ENCODE measurements at places on chromosomes 6 and 20. TPM values are rescaled to one million over a fixed set of nuclear protein-coding genes. Genes with fewer than 3 reads are reported as not detected.
A peak's percentile ranks its signal among the peaks of the same experiment; 100 is the strongest.

Gene SAMD5
- 0.55 TPM for total RNA-seq

- no peaks in the 10 kb centered on the region for H3K36me3 ChIP-seq
- no peak overlapping the region for H3K27ac ChIP-seq
- no peaks in the 10 kb centered on the region for H3K4me1 ChIP-seq
- H3K4me3 ChIP-seq = no peak overlapping the region
- no peak for DNase-seq
These were observed 170.9 kb upstream of the STXBP5 start for GRCh38 chr6:147033267-147033666.

DNA sequence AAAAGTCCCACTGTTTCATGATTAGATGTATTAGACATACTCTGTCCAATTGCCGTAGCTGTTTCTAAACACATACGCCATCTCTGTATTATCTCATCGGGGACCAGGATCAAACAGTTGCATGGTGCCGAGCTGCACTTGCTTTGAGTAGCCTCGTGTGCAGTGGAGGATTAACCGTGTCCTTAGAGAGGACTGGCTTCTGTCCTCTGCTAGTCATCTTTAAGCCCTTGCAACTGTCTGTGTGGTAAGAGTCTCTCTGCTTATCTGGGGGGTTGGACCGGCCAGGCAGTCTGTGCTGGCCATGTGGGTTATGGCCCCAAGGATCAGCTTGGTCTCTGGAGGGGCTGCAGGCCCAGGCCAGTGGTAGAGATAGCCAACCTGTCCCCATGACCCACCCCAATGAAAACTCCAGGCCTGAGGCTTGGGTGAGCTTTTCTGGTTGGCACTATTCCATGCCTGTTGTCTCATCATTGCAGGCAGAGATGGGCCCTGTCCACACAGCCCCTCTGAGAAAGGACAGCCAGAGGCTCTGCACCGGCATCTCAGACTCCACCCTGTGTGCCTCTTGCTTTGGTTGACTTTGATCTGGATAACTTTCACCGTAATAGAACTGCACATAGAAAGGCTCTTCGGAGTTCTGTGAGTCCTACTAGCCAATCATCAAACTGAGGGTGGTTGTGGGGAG is 137.3 kb upstream of the SNX9 start:
- H3K4me3 ChIP-seq = no peak overlapping the region
- peaks cover 7% of the 10 kb centered on the region for H3K4me1 ChIP-seq
- H3K27me3 ChIP-seq = peaks cover 34% of the 10 kb centered on the region
- no peak for DNase-seq

DNA sequence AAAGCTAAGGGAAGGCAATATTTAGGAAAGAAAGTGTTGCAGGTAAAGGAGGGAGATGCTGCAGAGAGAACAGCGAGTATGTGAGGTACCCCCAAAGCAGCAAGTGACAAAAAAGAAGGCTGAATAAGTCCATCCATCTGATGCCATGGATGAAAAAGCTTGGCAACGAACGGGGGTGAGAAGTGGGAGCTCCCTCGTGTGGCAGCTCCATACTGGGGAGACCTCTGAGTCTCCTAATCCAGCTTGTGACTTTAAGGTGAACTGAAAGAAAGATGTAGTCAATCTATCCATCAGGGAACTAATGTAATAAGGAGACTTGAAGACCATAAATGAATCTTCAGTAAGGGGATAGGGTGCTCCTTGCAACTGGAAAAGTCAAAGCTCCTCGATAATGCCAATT is 156.6 kb downstream of the OTOR start:
- no peak overlapping the region for H3K27ac ChIP-seq
- no peaks in the 10 kb centered on the region for H3K4me1 ChIP-seq
- H3K36me3 ChIP-seq = no peaks in the 10 kb centered on the region
- no peaks in the 10 kb centered on the region for H3K27me3 ChIP-seq

GRCh38 chr6:14141351-14142062 is 23.9 kb downstream of the CD83 start:
- no peak overlapping the region for H3K27ac ChIP-seq
- no peaks in the 10 kb centered on the region for H3K36me3 ChIP-seq
- H3K4me3 ChIP-seq = no peak overlapping the region
- no peak for DNase-seq

- H3K36me3 ChIP-seq = no peaks in the 10 kb centered on the region
- no peak overlapping the region for H3K4me3 ChIP-seq
- no peak overlapping the region for H3K27ac ChIP-seq
- no peak for DNase-seq
These were observed 10.9 kb upstream of the SOX4 start for GRCh38 chr6:21582651-21583050.

- peaks cover 32% of the 10 kb centered on the region for H3K27me3 ChIP-seq
- no peak overlapping the region for H3K4me3 ChIP-seq
- H3K4me1 ChIP-seq = no peaks in the 10 kb centered on the region
- DNase-seq = no peak
- H3K36me3 ChIP-seq = no peaks in the 10 kb centered on the region
These were observed 101.9 kb downstream of the LRFN2 start for GRCh38 chr6:40485300-40485699.

Gene MATN4
- 0.13 TPM for total RNA-seq

GRCh38 chr20:58784321-58785074 is 66.2 kb downstream of the GNAS-AS1 start:
- peaks cover 71% of the 10 kb centered on the region for H3K27me3 ChIP-seq
- H3K4me3 ChIP-seq = no peak overlapping the region
- H3K27ac ChIP-seq = no peak overlapping the region
- H3K4me1 ChIP-seq = no peaks in the 10 kb centered on the region
- no peak for DNase-seq
- H3K36me3 ChIP-seq = no peaks in the 10 kb centered on the region

- H3K4me1 ChIP-seq = no peaks in the 10 kb centered on the region
- no peaks in the 10 kb centered on the region for H3K36me3 ChIP-seq
- no peak overlapping the region for H3K27ac ChIP-seq
- DNase-seq = no peak
- H3K4me3 ChIP-seq = no peak overlapping the region
These were observed 716.0 kb downstream of the KIF16B start for GRCh38 chr20:15857173-15857784.

Gene ATP6V1G2
- 0.47 TPM for total RNA-seq

GRCh38 chr6:21278375-21278745 is 315.2 kb upstream of the SOX4 start:
- H3K4me3 ChIP-seq = no peak overlapping the region
- DNase-seq = no peak
- no peaks in the 10 kb centered on the region for H3K4me1 ChIP-seq
- no peak overlapping the region for H3K27ac ChIP-seq
- H3K36me3 ChIP-seq = no peaks in the 10 kb centered on the region

Gene DOK5
- total RNA-seq = not detected

GRCh38 chr20:59094576-59094975 is 52.0 kb upstream of the PRELID3B start:
- no peak overlapping the region for H3K27ac ChIP-seq
- H3K4me1 ChIP-seq = no peaks in the 10 kb centered on the region
- no peak for DNase-seq
- peaks cover 13% of the 10 kb centered on the region for H3K27me3 ChIP-seq

- DNase-seq = peak; percentile 26
- H3K4me1 ChIP-seq = peaks cover 27% of the 10 kb centered on the region
- H3K27me3 ChIP-seq = no peaks in the 10 kb centered on the region
- no peak overlapping the region for H3K27ac ChIP-seq
- H3K4me3 ChIP-seq = no peak overlapping the region
These were observed 13.4 kb upstream of the OCSTAMP start for GRCh38 chr20:46563860-46564221.

- no peak overlapping the region for H3K27ac ChIP-seq
- no peak overlapping the region for H3K4me3 ChIP-seq
- no peaks in the 10 kb centered on the region for H3K36me3 ChIP-seq
These were observed 437.6 kb downstream of the MAFB start for GRCh38 chr20:40251284-40251932.

- no peak for DNase-seq
- H3K36me3 ChIP-seq = no peaks in the 10 kb centered on the region
These were observed 5.4 kb downstream of the ACSS1 start for GRCh38 chr20:25052255-25053194.

DNA sequence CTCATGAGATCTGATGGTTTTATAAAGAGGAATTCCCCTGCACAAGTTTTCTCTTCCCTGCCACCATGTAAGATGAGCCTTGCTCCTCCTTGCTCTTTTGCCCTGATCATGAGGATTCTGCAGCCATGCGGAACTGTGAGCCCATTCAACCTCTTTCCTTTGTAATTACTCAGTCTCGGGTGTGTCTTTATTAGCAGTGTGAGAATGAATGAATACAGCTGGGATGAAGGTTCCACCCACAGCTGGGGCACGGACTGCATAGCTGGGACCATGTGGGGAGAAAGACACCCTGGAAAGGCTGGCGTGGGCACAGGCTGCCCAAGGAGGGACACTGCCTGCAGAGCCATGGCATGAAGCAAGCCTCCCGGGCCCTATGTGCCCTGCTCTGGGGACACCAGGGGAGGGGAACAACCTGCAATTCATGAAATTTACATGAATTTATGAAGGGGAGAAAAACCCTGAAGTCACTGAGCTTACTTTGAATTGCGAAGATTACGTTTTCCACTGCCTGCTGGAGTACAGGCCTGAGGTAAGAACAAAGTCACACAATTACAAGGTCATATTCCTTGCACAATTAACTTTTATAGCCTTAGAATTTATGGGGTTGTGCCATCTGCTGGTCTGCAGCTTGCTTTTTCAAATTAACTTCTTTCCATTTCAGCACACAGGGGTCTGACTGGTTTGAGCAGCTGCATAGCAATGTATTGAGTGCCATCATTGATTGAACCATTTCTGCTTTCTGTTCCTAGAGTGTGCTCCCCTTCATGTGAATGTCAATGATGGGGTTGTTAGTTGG is 46.2 kb downstream of the SLC22A1 start:
- H3K4me1 ChIP-seq = no peaks in the 10 kb centered on the region
- H3K27ac ChIP-seq = no peak overlapping the region
- DNase-seq = no peak
- H3K4me3 ChIP-seq = no peak overlapping the region

Gene EGFL8
- 21.7 TPM for total RNA-seq

- no peak overlapping the region for H3K4me3 ChIP-seq
- no peaks in the 10 kb centered on the region for H3K27me3 ChIP-seq
- peaks cover 66% of the 10 kb centered on the region for H3K36me3 ChIP-seq
- peak overlapping the region; percentile 63 for H3K27ac ChIP-seq
These were observed 38.2 kb downstream of the ELMO2 start for GRCh38 chr20:46367967-46368901.

Gene CLVS2
- total RNA-seq = 0.13 TPM

Gene MACROD2
- not detected for total RNA-seq

Gene GMNN
- 146 TPM for total RNA-seq

DNA sequence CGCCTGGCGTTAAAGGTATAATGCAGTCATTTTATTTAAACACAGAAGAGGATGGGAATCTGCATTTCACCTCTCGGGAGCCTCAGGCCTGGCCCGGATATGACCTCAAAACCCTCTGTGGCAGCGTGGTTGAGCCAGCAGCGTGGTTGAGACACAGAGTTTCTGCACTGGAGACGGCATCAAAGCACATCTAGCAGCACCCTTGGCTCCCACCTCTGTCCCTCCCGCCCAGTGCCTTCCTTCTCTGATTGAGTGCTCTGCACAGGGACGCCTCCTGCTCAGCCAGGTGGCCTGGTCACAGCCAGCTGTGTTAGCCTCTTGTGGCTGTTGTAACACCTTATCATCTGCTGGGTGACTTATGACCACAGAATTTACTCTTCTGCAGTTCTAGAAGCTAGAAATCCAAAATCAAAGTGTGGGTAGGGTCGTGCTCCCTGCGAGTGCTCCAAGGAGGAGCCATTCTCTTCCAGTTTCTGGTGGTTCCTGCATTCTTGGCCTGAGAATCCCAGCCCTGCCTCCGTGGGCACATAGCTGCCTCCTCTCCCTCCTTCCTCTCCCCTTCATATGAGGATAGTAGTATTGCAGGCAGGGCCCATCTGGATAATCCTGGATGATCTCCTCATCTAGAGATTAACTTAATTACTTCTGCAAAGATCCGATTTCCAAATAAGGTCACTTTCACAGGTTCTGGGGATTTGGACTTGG is 156.7 kb downstream of the SYCP2 start:
- peaks cover 5% of the 10 kb centered on the region for H3K27me3 ChIP-seq
- H3K4me3 ChIP-seq = no peak overlapping the region
- no peaks in the 10 kb centered on the region for H3K4me1 ChIP-seq
- no peak overlapping the region for H3K27ac ChIP-seq
- no peak for DNase-seq

DNA sequence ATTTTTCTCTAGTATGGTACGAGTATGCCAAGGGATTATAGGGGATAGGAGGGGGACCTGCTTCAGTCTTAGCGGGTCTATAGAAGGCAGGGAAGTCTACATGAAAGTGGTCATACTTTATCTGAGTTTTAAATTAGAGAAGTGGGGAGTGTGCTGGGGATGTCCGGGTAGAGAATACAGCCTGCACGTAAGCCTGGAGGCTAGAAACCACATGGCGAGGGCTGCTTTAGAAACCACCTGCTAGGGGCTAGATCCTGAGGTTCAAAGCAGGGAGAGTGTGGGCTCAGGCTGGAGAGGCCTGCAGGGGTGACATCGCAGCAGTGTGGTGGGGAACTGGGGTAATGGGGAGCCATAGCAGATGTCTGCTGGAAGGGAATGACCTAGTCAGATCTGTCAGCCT is 85.2 kb downstream of the VEGFA start:
- DNase-seq = no peak
- H3K36me3 ChIP-seq = no peaks in the 10 kb centered on the region
- peaks cover 6% of the 10 kb centered on the region for H3K4me1 ChIP-seq
- no peaks in the 10 kb centered on the region for H3K27me3 ChIP-seq
- no peak overlapping the region for H3K27ac ChIP-seq

- peak overlapping the region; percentile 77 for H3K27ac ChIP-seq
- H3K4me3 ChIP-seq = no peak overlapping the region
- no peaks in the 10 kb centered on the region for H3K36me3 ChIP-seq
- no peaks in the 10 kb centered on the region for H3K27me3 ChIP-seq
- H3K4me1 ChIP-seq = peaks cover 38% of the 10 kb centered on the region
- peak; percentile 50 for DNase-seq
These were observed 2.8 kb upstream of the RNF24 start for GRCh38 chr20:4018023-4018748.

DNA sequence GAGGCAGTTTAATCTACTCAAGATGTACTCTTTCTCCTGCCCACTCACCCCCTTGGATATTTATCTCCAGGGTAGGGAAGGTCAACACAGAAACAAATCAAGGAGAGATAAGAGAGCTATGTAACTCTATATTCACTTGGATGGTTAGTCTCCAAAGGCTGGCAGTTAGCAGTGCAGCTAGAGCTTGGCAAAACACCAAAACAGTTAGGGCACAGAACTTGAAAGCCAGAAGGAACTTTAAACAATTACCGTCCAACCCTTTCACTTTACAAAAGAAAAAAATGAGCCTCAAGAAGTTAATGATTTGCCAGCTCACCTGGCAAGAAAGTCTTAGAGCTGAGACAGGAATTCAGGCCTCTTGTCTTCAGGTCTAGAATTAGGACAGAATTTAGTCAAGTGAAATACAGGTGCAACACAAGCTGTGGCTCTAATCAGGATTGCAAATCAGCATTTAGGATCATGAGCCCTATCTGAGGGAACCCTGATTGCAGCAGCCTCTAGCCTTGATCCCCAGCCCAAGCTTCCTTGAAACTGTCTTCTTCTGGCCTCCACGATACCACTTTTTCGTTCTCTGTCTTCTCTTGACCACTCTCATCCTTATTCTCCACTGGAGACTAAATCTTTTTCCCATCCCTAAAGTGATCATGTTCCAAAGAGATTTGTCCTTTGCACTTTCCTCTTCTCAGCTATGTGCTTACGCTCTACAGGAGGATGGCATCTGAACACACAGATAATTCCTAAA is 14.9 kb downstream of the NEDD9 start:
- H3K4me3 ChIP-seq = no peak overlapping the region
- no peak for DNase-seq
- no peaks in the 10 kb centered on the region for H3K4me1 ChIP-seq
- peaks cover 51% of the 10 kb centered on the region for H3K27me3 ChIP-seq
